ENCODE measurements at places on chromosomes 16 and 17.

DNA sequence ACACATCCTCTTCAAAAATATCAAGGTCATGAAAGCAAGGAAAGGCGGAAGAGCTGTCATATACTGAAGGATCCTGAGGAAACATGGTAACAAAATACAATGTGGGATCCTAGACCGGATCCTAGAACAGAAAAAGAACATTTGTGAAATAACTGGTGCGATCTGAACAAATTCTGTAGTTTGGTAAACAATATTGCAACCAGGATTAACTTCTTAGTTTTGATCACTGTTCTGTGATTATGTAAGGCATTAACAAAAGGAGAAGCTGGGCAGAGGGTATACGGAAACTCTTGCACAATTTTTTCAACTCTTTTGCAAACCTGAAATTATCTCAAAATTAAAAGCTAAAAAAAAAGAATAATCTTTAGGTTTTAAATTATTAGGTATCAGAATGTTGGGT is 109.7 kb downstream of the TRIM37 start:
- no peak for DNase-seq

DNA sequence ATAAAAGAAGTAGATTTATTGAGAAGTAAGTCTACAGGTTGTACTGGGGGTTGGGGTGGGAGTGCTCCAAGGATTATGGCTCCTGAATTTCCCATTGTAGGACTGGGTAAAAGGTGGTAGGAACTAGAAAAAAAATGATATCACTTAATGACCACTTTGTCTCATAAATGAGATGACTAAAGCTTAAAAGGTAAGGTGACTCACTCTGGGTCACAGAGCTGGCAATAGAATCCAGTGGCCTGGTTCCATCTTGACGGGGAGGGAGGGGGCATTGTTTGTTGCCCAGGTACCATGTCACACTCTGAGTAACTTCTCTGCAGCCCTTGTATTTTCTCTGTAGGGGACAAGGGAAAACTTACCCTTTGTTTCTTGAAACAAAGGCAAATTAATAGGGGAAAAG is 126.1 kb downstream of the PITPNC1 start:
- DNase-seq, result peak; percentile 5

DNA sequence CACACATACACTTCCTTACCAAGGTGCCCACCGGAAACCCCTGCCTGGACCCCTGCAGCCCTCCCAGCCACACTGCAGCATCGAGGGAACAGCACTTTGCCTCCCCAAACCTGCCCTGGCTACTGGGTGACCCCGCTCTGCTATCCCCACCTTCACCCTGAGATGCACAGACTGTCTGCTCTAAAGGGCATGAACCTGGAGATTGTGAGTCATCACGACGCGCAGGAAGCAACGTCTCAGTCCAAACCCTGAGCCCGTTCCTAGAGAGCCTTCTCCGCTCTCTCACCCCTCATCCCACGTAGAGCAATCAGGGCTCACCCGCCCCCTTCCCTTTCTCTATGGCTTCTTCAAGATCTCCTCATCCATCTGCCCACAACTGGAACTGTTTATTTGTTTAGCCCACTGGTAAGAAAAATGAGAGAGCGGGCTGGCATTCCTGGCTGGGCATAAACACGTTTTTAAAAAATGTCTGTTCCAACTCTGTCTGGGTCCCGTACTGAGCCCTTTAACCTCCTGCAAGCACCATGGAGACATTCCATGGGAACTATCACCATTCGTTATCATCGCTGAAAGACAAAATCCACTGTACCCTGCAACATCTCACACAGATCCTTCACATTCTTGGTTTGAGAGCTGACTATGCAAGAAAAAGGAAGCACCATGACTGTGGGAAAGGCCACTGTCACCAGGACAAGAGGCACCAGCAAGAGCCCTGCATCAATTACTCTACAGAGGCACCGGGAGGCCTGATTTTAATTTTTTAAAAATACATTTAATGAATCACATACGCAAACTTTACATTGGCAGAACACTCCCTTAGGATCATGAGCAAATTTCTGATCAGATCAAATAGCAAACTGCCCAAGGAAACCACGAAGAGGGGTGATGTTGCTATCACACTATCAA is 28.2 kb downstream of the ZFHX3 start:
- DNase-seq, result no peak

GRCh38 chr16:72639494-72639893 is 408.4 kb downstream of the ZFHX3 start:
- no peak for DNase-seq

All from stimulated activated naive CD4-positive, alpha-beta T cell treated with Interleukin-2 at 50 U/mL for 16 hours (primary cell).